ENCODE measurements at places on chromosomes 16 and 17.

DNA sequence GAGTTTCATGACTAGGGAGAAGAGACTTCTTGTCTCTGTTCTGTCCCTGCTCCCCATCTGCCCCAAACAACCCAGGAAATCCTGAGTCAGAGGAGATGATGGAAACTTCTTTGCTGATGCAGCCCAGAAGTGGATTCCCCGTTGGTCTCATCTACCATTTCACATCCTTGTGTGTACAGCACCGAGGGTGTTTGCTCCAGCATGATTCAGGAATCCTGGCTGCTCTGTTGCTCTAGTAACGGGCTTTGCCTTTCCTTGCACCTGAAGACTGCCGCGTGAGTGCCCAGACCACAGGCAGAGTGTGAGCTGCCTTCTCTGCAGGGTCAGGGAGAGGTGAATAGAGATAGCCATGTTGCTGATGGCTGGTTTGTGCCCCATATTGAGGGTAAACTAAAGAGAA is 408.4 kb downstream of the CPPED1 start:
- no peak for DNase-seq

- DNase-seq = no peak
Measured at GRCh38 chr17:14922411-14922810, 342.7 kb downstream of the PMP22 start.

DNA sequence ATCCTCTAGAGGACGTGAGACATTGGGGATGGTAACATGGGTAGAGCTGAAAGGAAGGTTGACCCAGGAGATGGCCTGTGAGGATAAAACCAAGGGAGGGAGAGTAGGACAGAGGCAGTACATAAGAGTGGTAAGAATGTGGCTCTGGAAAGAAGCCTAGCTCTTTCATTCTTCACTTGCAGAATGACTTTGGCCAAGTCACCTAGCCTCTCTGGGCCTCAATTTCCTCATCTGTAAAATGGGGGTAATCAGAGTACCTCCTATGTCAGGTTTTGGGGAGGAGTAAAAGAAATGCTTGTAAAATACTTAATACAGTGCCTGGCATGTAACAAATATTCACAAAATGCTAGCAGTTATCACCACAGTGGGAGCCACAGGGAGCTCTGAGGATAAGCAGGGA is 6.9 kb downstream of the KDM6B start:
- no peak for DNase-seq

DNA sequence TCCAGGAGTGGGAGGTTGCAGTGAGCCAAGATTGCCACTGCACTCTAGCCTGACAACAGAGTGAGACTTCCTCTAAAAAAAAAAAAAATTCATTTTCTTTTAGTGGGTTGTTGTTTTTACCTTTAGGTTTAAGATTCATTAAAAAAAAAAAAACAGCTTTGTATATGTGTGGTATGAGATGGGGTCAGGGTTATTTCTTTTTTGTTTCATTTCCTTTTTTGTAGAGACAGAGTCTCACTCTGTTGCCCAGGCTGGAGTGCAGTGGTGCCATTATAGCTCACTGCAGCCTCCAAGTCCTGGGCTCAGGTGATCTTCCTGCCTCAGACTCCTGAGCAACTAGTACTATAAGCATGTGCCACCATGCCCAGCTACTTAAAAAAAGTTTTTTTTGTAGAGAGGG is 47.0 kb downstream of the BCAS3 start:
- DNase-seq = no peak

- no peak for DNase-seq
Measured at GRCh38 chr17:60091908-60092331, 13.2 kb upstream of the HEATR6 start.

GRCh38 chr16:49409121-49409520 is 35.5 kb downstream of the C16orf78 start:
- no peak for DNase-seq

GRCh38 chr16:50804290-50804907 is 62.5 kb downstream of the CYLD start:
- DNase-seq = no peak

DNA sequence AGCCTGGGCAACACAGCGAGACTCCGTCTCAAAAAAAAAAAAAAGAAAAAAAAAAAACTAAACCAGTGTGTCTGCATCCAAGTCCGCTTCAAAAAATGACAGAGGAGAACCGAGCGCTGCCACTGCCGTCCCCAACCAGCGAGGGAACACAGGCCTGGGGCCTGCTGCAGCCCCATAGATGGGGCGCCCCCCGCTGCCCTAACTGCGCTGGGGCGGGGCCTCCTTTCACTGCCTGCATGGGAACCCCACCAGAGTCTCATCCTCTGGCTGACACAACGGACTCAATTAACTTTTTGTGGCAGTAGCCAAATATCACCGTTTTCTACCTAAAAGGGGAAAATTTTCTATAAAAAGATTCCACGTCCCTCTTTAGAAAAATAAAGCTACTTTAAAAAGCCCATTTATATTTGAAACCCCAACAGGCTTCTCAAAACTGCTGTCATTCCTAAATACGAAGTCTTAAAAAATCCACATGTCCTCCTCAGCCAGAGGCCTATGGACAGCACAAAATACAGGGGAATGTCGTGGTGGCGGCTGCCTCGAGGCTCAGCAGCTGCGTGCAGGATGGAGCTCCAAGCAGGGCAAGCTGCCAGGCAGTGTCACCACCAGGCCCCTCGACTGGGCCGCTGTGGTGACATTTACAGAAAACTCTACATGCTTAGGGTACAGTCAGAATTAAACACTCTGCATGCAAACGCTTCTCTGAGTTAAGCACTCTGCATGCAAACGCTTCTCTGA is 30.3 kb downstream of the KLHDC4 start:
- no peak for DNase-seq

DNA sequence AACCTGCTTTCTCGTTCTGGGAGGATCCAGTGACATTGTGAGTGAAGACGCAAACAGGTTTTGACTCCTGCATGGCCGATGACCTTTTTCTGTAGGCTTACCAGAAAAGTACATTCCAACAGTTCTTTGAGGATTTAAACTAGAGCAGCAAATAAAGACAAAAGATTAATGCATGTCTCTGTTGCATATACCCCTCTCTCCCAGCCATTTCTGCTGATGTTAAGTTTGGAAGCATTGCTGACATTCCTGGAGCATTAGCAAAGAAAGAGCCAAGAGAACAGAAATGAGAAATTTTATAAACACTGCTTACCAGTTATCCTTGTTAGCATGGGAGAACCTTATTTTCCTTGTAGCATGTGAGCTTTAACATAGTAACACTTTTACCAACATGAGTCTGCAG is 49.3 kb downstream of the SIAH1 start:
- no peak for DNase-seq

DNA sequence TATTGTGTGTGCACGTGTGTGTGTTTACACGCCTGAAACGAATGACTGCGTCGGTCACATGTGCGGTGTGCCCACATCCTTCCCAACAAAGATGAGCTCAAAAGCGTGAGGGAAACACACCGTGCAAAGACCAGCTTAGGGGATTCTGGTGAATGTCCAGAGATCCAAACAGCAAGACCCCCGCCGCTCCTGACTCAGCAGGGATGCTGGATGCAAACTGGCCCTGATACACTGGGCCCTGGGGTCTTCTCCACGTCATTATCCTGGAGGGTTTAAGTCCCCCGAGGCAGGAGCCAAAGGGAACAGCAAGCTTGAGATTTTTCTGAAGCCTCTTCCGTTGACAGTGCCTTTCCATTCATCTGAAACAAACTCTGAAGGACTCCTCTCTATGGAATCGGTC is 59.2 kb downstream of the TBC1D16 start:
- no peak for DNase-seq

DNA sequence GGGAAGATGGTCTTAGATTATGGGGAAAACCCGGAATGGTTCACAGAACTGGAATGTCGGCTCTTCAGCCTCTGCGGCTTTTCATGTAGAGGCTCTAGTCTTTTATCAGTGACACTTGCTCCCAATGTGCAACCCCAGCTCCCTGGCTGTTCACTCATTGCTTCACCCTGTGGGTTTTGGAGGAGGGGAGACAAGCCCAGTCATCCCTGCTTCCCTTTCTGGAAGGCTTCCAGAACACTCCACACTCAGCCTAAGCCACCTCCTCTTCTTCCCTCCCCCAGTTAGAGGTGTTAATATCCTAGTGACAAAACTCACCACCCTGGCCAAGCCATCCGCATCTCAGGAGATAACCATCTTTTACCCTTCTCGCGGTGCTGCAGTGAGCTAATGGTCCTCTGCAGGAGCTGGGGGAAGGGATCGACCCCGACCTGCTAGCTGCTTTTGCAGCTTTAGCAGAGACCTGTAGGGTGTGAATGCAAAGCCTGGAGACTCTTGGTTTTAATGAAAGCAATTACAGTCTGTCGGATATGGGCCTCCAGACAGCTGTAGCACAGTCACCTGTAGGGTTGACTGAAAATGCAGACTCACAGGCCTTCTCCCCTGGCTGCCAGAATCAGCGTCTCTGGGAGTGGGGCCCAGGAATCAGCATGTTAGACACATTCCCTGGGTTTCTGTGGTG is 24.3 kb upstream of the LASP1NB start:
- no peak for DNase-seq

DNA sequence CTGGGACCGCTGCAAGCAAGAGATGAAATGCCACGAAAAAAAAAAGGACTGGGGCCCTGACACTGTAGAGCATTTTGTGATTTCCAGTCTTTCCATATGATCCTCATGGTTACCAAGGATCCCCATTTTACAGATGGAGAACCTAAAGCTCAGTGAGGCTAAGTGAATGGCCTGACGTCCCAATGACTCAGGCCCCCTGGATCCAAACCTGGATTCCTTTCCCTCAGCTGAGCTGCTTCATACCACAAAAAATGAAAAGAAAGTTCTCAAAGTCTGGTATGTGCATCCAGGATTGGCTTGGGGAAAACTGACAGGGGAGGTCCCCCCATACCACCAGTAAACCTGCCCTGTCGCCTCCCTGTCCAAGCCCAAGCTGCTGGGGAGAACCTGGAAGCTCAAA is 80.5 kb downstream of the TEX14 start:
- DNase-seq = no peak

DNA sequence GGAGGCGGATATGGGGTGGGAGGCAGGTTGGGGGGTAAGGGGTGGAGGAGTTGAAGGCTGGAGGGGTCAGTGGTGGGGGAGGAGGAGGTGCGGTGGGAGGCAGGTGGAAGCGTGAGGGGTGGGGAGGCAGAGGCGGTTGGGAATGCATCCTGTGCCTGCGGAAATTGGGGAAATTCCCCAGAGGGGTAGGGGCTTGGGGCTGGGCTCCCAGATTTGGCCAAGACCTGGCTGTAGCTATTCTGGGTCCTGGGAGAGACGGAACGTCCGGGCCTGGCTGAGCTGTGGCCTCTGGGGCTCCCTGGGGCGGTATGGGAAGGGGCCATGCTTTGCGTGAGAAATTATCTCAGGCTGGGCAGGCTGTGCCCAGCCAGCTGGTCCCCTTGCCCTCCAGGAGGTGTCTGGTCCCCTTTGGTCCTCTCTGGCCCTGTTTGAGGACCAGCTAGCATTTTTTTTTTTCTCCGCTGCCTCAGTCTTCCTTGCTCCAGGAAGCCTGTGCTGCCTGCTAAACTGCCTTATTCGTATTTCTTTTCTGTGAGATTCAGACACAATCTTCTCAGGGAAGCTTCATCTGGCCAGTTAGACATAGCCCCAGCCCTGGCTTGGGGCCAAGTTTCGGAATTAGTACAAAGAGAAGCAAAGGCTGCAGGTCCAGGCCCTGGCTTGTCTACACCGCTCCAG is 7.3 kb upstream of the TRPV2 start:
- no peak for DNase-seq

DNA sequence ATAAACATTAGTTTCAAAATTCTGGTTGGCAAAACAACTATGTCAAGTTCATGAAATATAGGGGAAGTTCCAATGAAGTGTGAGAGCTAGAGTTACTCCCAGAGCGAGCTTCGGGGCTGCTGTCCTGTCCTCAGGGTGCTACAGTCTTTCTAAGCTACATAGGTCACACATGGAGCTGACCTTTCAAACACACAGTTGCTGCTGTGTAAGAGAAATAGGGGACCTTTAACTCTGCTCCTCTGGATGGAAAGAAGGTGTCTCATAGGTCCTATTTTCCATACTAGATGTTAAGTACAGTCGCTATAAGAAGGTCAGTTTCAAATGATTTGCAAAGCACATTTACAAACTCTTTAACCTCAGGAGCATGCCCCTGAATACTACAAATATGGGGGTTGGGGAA is 6.3 kb upstream of the AHSP start:
- DNase-seq = no peak

GRCh38 chr16:9311303-9311954 is 220.0 kb downstream of the HAPSTR1 start:
- DNase-seq = no peak

DNA sequence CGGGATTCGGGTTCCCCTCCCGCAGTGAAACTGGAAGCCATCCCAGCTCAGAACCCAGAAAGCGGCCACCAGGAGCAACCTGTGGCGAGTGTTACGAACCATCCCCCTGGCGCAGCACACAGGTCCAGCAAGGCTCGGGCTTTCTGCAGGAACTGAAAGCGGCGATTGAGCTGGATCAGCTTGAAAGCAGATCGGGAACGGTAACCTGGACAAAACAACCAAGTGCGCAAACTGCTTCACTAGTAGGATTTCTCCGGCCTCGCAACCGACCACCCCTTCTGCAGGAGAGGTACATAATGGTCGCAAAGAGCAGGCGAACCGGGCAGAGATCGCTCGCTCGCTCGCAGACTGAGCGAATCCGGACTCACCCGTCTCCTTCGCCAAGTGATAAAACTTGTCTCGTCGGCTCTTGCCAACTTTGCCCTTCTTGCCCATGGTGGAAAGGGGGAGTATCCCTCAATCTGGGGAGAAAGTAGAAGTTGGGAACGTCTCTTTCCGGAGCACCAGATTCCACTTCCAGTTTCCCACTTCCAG is 696 bp upstream of the PSMC5 start:
- no peak for DNase-seq

DNA sequence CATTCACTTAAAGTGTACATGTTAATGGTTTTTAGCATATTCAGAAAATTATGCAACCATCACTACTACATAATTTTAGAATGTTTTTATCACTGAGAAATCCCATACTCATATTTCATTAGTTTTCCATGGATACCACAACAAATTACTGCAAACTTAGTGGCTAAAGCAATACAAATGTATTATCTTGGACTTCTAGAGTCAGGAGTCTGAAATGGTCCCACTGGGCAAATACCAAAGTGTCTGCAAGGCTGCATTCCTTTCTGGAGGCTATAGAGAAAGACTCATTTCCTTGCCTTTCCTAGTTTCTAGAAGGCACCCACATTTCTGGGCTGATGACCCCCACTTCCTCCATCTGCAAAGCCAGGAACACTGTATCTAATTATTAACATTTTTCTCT is 16.9 kb upstream of the GNAO1 start:
- DNase-seq = no peak

GRCh38 chr16:81401035-81401950 is 43.3 kb upstream of the CMIP start:
- no peak for DNase-seq

DNA sequence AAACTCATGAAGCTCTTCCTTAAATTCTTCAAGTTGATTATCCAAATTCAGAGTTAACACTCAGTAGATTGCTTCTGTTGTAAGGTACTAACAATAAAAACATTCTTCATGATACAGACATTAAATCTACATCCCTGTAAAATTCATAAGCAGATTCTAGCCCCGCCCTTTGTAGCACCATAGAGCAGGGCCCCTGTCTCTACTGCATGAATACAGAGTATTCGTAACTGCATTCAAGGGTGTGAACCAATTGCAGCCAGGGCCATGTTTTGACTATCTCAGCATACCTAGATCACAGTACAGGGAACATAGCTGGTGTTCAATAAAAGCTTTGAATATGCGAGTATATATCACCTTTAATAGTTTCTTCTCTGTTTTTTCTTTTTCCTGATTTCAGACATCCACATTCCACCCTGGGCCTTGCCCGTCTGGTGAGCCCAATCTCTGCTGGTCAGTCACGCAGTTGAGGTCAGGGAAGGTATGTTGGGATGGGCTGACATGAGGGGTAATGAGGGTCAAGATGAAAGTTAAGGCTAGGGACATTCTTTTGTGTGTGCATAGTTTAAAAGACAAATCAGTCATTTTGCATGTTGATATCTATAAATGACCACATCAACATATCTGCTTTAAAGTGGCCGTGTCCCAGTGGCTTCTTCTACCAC is 33.0 kb downstream of the KCNJ16 start:
- DNase-seq = no peak
